ENCODE measurements at places on chromosomes 11 and 22.
A peak's percentile ranks its signal among the peaks of the same experiment; 100 is the strongest.

- DNase-seq: no peak
These were observed 34.8 kb upstream of the VWA5A start for GRCh38 chr11:124080327-124081001.

GRCh38 chr11:36186340-36187175 is 102.7 kb downstream of the COMMD9 start:
- no peak for DNase-seq

- DNase-seq: no peak
These were observed 70.1 kb upstream of the LRRC55 start for GRCh38 chr11:57111619-57112018.

- no peak for DNase-seq
These were observed 200.2 kb upstream of the MTMR2 start for GRCh38 chr11:96124155-96124554.

DNA sequence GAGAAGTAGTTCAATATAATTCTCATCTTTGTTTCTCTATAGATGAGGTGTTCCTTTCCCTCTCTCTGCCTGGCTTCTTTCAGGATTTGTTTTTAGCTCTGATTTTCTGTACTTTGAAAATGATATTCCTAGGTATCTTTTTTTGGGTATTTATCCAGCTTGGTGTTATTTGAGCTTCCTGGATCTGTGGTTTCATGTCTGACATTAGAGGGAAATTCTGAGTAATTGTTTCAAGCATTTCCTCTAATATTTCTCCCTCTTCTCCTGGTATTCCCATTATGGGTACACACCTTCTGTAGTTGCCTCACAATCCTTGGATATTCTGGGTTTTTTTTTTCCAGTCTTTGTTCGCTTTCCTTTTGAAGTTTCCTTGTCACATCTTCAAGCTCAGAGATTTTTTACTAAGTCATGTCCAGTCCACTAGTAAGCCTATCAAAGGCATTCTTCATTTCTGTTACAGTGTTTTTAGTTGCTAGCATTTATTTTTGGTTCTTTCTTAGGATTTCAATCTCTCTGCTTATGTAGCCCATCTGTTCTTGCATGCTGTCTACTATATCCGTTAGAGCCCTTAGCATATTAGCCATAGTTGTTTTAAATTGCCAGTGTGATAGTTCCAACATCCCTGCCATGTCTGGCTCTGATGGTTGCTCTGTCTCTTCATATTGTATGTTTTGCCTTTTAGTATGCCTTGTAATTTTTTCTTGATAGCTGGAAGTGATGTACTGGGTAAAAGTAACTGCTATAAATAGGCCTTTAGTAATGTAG is 5.8 kb downstream of the CCDC81 start:
- DNase-seq: no peak

GRCh38 chr22:50074551-50075530 is 10.4 kb downstream of the MLC1 start:
- DNase-seq: peak; percentile 75

- DNase-seq: peak; percentile 69
These were observed 435 bp upstream of the TAF6L start for GRCh38 chr11:62770778-62771143.

- no peak for DNase-seq
These were observed 5.4 kb downstream of the HYOU1 start for GRCh38 chr11:119051440-119052162.

DNA sequence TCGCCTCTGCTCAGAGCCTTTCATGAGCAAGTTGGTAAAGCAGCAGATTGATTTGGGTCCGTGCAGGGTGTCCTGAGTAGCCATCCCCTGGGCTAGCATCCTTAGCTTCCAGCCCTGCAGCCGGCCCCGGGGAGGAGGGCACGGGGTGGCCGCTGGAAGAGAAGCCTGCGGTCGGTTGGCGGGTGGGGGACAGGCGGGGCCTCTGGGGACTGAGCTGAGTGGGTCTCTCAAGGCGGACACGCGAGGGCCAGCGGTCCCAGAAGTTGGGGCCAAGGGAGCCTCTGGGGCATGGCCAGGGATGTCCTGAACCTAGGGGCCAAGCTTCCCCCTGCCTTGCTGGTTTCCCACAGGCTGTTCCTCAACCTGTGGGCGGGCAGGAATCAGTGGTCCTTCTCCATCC is 143.0 kb downstream of the TBC1D22A start:
- DNase-seq: no peak

DNA sequence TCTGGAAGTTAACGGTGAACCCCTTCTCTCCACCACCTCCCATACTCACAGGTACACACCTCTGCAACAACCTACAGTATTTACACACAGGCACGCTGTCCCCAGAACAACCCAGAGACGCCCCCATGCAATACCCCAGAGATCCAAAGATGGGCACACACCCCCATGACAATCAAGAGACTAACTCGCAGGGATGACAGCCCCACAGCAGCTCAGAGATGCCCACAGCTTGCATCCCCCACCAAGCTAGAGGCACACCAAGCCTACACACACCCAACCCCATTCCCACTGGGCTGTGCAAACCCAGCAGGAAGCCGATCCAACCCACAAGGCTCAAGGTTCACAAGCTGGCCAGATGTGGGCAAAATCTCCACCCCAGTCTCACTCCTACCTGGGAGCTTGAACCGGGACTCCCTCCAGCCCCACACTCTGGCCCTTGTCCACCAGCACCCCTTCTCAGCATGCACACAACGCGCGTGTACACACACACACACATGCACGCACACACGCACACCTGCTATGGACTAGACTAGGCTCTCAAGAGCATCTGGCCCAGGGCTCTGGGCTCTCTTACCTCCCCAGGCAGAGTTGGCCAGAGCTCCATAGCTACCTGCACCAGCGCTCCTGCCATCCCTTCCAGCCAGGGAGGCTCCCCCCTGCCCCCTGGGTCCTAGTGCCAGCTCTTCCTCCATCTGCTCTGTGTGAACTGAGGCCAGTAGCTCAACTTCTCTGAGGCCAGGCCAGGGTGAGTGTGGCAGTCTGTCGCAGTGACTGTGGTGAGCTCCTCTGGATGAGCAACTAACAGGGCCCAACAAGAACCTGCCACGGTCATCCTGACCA is 11.5 kb downstream of the STARD10 start:
- DNase-seq: peak; percentile 88

- no peak for DNase-seq
These were observed 59.8 kb downstream of the CEP57 start for GRCh38 chr11:95850137-95850536.

DNA sequence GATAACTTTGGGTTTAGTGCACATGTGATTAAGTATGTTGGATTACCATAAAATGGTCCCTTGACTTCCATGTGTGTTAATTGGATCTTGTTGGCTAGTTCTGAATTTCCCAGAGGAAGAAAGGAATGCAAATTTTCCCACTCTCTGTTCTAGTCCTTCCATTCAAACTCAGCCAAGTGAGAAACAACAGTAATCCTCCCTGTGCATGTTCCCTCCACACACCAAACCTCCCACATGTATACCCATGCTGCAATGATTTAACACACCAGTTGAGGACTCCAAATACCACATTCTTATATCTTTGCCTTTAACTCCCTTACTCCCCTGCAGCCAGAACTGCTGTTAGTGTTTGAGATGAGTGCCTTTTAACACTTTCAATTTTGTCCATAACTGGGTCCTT is 1158.9 kb downstream of the DLG2 start:
- no peak for DNase-seq

GRCh38 chr11:1696608-1697570 is at the start of gene KRTAP5-6:
Gene KRTAP5-6, plus strand, starts transcription at chr11:1697195. Its CDS starts 51 bp downstream, at chr11:1697246.
- DNase-seq: no peak

DNA sequence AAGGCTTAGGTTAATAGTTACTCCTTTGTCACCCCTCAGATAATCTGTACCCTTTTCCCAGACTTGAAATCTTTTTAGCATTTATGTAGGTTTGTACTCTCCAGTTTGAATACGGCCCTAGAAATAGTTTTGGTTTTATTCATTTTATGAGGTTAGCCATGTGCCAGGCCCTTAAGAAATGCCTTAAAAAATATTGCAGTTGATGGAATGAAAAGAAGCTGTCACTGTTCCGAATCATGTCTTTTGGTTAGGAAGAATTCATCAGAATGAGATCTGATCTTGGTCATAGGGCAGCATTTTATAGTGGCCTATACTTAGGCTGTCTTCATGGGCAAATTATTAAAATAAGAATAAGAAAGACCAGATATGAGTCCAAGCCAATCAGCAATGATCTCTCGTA is 14.8 kb upstream of the PRSS23 start:
- no peak for DNase-seq

GRCh38 chr11:121389651-121390050 is 62.5 kb upstream of the SORL1 start:
- DNase-seq: peak; percentile 38

DNA sequence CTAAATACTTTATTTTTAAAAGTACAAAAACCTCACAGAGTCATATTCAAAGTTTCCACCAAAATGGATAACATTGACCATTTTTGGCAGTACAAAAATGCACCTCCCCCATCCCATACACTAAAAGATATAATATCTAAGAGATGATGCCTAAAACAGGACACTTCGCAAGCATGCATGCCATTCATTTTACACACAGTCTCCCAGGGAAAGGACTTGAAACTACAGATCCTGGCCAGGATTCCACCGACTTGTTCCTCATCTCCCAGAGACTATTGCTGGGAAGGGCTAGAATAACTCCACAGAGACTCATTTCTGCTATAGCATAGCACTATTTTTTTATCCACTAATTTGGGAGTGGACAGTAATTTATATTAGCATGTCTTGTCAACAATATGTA is 81.7 kb downstream of the MTNR1B start:
- DNase-seq: no peak

DNA sequence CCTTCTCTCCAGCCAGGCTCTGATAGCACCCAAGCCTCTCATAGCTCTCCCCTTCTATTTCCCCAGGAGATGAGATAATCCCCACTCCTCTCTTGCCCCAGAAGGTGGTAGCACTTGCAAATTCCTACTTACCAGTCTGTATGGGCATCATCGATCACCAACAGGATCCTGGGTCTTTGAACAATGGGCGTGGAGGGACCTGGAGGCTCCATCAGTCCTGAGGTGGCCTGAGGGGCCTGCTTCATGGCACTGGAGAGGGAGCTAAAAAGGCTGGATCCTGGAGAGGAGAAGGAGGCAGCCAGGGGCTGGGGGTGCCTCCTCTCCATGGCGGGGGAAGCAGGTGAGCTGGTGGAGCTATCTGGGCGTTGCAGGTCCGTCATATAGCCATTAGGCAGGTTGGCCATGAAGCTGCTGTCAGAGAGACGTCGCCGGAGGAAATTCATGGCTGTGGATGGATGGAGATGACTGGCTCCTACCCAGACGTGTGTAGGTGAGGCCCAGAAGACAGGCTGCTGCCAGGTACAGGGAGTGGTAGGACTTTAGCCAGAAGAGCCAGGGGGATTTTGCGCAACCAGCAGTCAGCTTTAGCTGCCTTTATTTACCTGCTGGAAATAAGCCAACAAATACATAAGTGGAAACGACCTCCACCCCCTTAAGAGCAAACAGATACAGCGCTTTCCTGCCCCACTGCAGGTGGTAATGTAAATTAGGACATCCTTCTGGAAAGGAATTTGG is 51.8 kb downstream of the SYN3 start:
- DNase-seq: no peak

GRCh38 chr11:13183094-13183825 is 94.3 kb upstream of the BMAL1 start:
- no peak for DNase-seq

- no peak for DNase-seq
These were observed 60.2 kb downstream of the KIAA1671 start for GRCh38 chr22:25012741-25013143.

GRCh38 chr11:118056806-118057205 is 20.1 kb upstream of the TMPRSS4 start:
- peak; percentile 4 for DNase-seq

- no peak for DNase-seq
These were observed 226.8 kb downstream of the AASDHPPT start for GRCh38 chr11:106304274-106304673.

GRCh38 chr11:36441610-36442208 is 68.4 kb downstream of the TRAF6 start:
- no peak for DNase-seq

DNA sequence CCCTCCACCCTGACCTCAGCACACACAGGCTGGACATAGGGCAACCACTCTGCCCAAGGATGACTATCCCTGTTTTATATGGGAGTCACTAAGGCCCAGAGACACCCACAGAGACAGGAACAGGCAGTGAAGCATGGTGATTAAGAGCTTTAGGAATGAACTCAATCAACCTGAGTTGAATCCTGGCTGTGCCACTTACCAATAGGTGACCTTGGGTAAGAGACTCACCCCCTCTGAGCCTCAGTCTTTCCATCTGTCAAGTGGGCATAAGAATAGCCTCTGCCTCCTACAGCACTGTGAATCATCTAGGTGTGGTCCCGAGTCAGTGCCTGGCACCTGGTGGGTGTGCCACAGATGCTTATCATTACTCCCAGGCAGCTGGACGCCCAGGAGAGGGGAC is 6.8 kb downstream of the CRYBB1 start:
- no peak for DNase-seq

DNA sequence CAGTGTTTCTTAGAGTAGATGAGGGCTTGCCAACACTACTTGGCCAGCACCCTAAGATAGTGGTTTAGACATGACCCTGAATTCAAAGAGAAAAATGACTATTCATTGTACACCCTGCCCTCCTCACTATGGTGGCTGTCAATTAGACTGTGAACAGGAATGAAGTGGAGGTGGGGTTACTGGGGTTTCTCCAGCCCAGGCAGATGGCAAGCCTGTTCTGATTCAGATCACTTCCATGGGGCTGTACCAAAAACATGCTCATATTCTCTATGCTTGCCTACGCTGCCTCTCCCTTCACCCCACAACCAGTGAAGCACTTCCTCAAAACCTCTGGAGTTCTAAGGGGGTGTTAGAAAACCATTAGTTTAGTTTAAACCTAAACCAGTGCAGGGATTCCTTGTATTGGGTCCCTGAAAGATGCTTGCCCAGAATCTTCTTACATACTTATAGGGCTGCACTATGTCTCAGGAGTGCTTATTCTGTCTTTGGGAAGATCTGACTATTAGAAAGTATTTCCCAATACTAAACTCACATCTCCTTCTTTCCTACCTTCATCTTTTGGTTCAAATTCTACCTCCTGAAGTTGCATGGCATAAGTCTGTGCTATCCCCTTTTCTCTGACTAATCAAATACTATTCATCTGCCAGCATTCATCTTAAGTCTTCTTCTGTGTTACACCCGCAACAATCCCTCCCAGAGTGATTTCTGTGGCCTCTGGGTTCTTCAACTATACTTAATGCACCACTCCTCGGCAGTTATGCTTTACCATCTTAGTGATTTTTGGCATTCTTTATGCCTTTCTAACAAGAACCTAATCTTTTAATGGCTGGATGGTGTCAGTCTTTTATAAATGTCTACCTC is 71.8 kb downstream of the ATG16L2 start:
- DNase-seq: no peak

GRCh38 chr11:33697997-33698396 is 2.6 kb downstream of the C11orf91 start:
- no peak for DNase-seq
